ENCODE measurements at places on chromosomes 6 and 20. TPM values are rescaled to one million over a fixed set of nuclear protein-coding genes. Genes with fewer than 3 reads are reported as not detected.

DNA sequence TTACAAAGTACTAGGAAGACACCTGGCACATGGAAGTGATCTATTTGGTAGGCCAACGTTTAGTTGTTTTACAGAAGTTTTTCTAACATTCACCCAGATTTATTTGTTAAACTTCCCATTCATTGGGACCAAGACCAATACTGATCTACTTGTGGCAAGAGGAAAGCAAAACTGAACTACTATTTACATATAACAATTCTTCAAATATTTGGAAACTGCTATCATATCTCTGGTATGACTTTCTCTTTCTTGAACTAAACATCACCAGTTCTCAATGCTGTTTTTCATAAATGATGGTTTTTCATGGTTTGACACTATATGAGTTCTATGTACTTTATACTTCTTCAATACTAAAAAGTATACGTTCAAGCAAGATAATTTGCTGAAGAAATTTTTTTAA lies 189.2 kb downstream of the ASCC3 start:
- no peak overlapping the region for H3K27ac ChIP-seq
- no peak for DNase-seq
- H3K4me3 ChIP-seq: no peak overlapping the region
- H3K27me3 ChIP-seq: no peaks in the 10 kb centered on the region

GRCh38 chr6:34518669-34519365 lies 37.3 kb downstream of the SPDEF start:
- DNase-seq: no peak
- no peaks in the 10 kb centered on the region for H3K36me3 ChIP-seq
- no peaks in the 10 kb centered on the region for H3K27me3 ChIP-seq
- H3K27ac ChIP-seq: no peak overlapping the region
- H3K4me3 ChIP-seq: no peak overlapping the region

GRCh38 chr6:11044712-11045167 lies 635 bp upstream of the ELOVL2 start:
- DNase-seq: no peak
- H3K4me3 ChIP-seq: peak overlapping the region; percentile 93
- H3K4me1 ChIP-seq: peaks cover 9% of the 10 kb centered on the region
- 0 out of 2 replicates have a peak, but pooled peaks cover 3% of the 10 kb centered on the region for H3K27me3 ChIP-seq

The OR2H2 gene
- total RNA-seq: not detected

The GINS1 gene
- 49.5 TPM for total RNA-seq
